ENCODE measurements at places on chromosomes 7 and 10.

GRCh38 chr10:22686347-22686746 is 28.0 kb downstream of the PIP4K2A start:
- no peak for DNase-seq

- DNase-seq: no peak
These were observed 791.7 kb upstream of the POM121L12 start for GRCh38 chr7:52243685-52244084.

- no peak for DNase-seq
These were observed 97.3 kb downstream of the MYL10 start for GRCh38 chr7:101531726-101532357.

DNA sequence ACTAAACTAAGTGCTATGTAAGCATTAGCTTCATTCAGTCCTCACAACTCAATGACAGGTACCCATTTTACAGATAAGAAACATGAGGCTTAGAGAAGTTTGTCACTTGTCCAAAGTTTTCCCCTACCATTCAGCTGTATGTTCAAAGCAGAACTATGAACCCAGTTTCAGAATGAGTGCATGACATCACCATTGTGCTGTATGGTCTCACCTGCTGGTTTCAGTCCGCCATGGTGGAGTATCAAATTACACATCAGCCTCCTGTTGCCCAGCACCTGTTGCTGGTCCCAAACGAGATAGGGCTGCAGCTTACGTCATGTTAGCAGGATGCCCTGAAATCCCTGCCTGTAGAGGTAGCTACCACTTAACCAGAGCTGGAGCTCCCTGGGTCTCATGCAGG is 95.0 kb downstream of the DYNC1I1 start:
- DNase-seq: no peak

DNA sequence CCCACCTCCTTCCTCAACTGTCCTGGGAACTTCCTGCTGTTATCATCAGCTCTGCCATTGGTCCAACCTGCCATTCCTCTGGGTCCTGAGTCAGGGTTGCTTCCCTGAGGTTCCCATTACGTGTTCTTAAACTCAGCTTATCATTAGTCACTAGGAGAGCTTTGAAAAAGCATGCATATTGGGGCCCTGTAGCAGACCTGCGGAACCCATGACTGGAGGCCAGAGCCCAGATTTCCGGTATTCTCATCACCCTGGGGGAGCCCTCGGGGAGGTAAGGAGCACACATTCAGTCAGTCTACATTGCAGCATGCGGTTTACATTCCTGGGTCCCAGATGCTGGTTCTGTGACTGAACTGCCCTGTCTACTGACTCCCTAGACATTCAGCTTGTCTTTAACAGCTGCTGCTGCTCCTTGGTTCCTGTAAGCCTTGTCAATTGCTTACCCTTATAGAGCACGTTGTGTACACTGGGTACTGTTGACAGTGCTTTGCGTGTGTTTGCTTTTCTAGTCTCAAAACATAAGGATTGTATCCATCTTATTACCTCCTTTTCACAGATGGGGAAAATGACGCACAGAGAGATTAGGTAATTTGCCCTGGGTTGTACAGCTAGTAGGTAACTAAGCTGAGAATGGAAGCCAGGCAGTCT is 12.8 kb downstream of the CDHR3 start:
- DNase-seq: no peak

DNA sequence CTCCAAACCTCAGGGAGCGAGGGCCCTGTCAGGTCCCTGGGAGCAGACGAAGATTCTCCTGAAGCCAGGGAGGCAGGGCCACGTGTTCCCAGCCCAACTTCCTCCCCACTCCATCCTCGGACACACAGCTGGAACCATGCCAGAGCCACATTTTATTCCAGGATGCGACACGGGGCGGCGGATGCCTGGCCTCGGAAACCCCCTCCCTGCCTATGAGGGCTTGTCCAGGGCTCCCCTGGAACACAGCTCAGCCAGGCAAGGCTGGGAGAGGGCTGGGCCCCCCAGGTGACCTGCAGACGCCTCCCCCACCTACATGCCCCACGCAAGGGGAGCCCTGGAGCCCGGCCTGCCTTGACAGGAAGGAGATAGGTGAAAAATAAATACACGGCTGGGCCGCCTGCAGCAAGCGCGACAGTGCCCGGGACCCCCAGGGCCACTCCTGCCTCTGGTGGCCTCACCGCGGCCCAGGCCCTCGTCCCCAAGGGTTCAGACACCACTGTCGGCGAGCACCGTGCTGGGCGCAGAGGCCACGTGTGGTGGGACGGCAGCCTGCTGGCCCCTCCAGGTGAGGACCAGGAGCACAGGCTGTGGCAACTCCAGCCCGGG is 21.5 kb downstream of the GET4 start:
- DNase-seq: no peak
